Stimulated activated naive CD4-positive, alpha-beta T cell treated with Interleukin-2 at 50 U/mL for 16 hours (primary cell): ENCODE measurements at places on chromosomes 2 and 18.

GRCh38 chr18:13982126-13982525, 66.8 kb upstream of the MC2R start:
- DNase-seq: no peak

- DNase-seq: no peak
Observed at GRCh38 chr2:174873471-174873870, 109.2 kb upstream of the CHRNA1 start.

DNA sequence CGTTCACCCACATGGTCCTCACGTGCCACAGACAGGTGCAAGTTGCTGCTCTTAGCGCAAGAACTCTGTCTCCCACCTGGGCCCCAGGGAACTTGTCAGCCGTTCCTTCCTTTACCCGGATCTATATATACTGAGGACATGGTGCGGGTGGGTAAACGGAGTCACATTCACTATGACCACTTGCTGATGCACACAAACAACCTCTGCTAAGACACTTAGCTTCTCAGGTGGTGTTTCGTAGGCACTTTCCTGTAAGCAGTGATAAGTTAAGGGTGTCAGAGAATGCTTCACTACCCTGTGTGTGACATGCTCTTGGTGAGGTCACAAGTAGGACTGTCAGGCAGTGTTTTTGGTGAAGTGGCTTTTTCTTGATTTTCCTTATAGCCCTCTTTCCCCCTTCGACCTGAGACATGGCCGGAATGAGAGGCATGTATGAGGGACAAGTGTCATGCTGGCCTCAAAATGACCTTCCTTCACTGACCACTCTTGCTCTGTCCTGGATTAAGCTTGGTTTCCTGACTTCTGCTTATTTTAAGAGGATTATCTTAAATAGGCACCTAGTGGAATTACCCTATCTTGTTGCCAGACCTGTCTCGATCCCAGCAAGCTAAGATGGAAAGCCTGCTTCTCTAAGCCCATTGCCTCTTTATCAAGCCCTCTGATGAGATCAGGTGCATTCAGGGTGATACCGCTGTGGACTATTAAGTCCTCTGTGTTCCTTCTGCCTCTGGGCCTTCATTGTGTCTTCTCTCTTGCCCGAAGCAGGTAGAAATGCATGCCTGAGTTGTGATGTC, 97.1 kb upstream of the CELF4 start:
- no peak for DNase-seq

DNA sequence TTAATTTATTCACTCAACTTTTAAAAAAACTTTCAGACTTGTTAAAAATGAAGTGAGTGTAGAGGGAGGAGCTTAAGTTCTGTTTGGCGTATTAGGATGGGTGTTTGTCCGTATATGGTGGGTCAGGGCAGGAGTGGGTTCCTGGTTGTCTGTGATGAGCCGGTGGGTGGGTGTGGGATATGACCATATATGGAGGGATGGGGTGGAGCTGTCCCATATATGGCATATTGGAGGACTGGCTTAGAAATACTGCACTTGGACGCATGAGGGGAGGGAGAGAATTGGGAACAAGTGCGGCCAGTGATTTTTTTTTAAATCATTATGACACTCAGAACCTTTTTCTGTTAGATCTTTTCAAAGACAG, 1.5 kb downstream of the KDM3A start:
- DNase-seq: peak; percentile 74

DNA sequence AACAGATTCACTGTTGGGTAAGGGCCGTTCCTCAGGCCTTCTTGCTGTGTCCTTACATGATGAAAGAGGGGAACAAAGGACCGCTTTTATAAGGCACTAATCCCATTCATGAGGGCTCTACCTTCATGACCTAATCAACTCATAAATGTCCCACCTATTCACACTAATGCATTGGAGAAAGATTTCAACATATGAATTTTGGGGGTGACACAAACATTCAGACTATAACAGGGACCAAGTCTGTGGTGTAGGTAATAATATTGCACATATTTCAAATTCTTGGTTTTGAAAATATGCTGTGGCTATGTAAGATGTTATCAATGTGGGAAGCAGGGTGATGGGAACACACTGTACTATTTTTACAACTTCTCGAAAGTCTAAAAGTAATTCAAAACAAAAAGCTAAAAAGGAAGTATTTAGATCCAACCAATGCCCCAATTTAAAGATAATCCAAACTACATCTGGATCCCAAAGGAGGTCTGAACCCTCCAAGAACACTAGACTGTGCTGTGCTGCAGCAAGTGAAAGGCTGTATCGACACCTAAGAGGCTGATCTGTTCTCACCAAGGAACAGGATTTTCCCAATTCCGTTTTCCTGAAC, 82.4 kb upstream of the TGIF1 start:
- no peak for DNase-seq

GRCh38 chr2:128745946-128746345, 427.3 kb upstream of the HS6ST1 start:
- DNase-seq: no peak

- no peak for DNase-seq
Observed at GRCh38 chr2:214730800-214731407, 78.6 kb downstream of the BARD1 start.
